ENCODE measurements at places on chromosomes 7 and 10.

DNA sequence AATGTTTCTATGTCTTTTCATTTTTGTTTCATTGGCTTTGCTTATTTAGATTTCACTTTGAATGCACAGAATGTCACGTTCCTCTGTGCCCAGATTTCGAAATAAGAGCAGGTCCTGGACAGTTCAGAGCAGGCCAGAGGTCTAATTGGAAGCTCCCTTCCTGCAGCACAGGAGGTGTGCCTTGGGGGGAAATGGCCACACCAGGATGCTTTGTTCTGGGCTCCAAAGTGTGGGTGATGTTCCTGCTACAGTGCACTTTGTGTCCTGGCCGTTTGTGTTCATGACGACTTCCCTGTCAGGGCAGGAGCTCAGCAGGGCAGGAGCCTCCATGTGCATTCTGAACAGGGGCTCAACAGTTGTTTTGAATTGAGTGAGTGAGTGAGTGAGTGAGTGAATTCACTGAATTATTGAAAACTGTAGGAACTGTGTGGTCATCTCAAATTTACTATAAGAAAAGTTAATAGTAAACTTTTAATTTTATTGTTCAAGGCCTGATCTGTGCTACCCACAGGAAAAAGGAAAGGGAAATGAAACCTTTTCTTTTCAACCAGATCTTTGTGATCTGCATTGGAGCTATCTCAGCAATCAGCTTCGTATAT lies 109.5 kb upstream of the GJD4 start:
- no peak for DNase-seq

DNA sequence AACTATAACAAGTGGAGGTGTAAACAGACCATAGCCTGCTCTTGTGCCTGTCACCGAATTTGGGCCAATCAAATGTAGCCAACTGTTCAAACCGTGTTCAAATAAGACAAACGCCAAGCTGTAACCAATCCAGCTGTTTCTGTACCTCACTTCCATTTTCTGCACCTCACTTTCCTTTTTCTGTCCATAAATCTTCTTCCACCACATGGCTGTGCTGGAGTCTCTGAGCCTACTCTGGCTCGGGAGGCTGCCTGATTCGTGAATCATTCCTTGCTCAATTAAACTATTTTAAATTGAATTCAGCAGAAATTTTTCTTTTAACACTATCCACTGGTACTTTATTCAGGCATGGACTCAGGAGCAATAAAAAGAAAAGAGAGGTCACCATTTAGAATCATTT lies 29.9 kb upstream of the COL1A2 start:
- DNase-seq: no peak

- DNase-seq: no peak
Measured at GRCh38 chr7:66267249-66267648, 62.1 kb downstream of the TPST1 start.

GRCh38 chr10:124660404-124661125 lies 83.6 kb downstream of the FAM53B start:
- DNase-seq: no peak

GRCh38 chr7:73909051-73909941 lies 48.3 kb downstream of the TMEM270 start:
- no peak for DNase-seq

DNA sequence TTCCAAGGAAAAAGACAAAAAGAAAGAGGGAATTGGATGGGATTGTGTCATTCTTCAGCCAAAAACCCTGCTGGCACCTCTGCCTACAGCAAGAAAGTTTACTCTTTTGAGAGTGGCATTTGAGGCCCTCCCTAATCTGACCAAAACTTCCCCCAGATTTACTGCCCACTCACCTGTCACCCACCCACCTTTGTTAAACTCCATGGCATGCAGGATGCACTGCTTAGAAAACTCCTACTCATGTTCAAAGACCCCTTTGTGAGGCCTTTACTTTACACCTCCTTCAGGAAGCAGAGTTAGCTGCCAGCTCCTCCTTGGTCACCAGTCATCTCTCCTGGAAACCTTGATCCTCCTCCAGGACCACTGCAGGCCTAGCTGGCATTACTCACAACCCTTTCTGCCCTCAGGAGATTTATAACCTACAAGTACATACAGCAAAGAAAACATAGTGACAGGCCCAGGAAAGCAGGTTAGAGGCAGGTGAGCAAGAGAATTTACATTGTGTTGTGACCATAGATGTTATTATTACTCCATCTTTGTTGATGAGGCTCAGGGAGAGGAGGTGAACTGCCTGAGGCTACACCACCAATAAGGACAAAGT lies 10.3 kb upstream of the PLAC9 start:
- no peak for DNase-seq

GRCh38 chr10:95356-96115 lies 39.7 kb upstream of the ZMYND11 start:
- no peak for DNase-seq

- no peak for DNase-seq
Measured at GRCh38 chr7:100169147-100169850, 882 bp upstream of the GAL3ST4 start.

DNA sequence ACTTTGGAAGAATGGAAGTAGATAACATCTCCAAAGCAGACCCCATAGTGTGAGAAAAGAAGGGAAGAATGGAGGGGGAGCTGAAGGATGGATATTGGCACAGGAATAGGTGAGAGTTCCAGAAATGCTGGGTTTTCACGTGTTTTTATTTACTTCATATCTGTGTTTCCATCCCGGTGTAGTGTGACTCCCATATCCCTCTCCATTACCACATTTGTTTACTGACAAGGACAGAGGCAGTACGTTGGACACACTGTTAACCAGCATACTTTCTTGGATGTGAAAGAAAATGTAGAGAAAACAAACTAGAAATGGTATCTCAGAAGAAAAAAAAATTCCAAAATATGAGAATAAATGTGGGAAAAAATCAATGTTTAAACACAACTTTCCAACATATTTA lies 124.4 kb upstream of the PFKP start:
- DNase-seq: no peak

- no peak for DNase-seq
Measured at GRCh38 chr10:124325633-124325914, 93.1 kb downstream of the OAT start.

GRCh38 chr10:87541114-87541513 lies 36.4 kb downstream of the MINPP1 start:
- DNase-seq: no peak

GRCh38 chr7:18889436-18889835 lies 228.0 kb downstream of the TWIST1 start:
- DNase-seq: no peak

DNA sequence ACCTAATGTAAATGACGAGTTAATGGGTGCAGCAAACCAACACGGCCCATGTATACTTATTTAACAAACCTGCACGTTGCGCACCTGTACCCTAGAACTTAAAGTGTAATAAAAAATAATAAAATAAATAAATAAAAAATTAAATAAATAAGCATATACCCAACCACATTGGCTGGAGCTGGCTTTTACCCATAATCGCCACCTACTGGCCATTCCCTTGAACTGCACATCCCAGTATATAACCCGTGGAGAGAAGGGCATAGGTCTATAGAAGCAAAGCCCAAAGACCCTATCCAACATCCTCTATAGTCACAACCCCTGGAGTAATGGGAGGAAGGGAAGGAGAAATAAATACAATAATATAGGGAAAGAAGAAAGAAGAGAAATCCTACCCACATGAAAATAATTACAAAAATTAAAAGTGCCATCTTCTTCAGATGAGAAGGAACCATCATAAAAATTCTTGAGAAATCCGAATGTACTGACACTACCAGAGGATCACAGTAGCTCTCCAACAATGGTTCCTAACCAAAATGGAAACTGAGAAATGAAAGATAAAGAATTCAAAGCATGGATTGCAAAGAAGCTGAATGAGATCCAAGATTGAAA lies 65.6 kb downstream of the TWIST1 start:
- DNase-seq: no peak

DNA sequence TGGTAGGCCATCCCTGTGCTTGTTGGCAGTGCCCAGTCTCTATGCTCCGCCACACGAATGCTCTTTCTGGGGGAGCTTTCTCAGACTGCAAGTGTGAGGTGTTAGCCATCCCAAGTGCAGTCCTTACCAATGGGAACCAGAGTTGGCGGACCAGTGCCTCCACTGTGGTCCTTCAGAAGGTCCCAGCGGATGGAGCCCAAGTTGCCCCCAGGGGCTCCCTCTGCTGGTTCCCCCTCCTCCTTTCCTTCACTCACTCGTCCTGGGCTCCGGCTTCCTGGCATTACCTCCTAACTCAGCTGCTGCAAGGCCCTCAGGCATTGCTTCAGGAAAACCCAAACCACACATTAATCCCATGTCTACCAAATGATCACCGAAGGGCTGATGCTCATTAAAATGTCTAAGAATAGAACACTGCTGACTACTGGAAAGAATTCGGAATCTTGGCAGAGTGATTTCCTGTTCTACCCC lies 139.8 kb downstream of the CUBN start:
- DNase-seq: no peak

- DNase-seq: no peak
Measured at GRCh38 chr10:13536674-13537366, 8.0 kb upstream of the BEND7 start.

DNA sequence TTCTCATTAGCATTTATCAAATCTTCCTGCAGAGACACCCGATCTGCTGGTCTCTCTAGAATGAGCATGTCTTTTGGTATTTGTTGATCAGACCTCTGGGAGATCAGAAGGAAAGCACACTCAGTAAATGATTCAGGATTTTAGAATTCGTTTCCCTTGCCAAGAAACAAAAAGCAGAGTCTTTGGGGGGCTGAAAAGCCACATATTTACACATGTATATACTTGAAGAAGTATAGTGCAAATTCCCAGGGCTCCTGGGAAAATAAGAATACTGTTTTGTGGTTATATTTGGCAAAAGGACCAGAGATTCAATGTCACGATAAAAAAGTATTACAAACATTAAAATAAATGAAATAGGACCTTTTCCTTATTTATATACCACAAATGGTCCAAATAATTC lies 100.2 kb downstream of the AGMO start:
- DNase-seq: no peak

DNA sequence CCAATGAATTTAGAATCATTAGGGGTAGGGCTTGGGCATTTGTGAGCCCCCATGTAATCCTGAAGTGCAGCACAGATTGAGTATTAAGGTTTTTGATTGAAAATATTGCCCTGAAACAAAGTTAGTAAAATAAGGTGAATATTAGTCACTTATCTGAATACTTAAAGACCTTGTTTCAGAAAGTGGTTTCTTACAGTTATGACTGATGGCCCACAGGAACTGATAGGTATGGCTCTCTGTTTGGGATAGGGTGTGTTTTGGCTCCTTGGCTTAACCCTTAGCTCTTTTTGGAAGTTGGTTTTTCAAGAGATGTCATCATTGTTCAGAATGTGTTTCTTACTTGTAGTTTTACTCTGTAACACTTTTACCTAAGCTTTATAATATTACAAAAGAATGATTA lies 34.8 kb downstream of the MDFIC start:
- DNase-seq: no peak

DNA sequence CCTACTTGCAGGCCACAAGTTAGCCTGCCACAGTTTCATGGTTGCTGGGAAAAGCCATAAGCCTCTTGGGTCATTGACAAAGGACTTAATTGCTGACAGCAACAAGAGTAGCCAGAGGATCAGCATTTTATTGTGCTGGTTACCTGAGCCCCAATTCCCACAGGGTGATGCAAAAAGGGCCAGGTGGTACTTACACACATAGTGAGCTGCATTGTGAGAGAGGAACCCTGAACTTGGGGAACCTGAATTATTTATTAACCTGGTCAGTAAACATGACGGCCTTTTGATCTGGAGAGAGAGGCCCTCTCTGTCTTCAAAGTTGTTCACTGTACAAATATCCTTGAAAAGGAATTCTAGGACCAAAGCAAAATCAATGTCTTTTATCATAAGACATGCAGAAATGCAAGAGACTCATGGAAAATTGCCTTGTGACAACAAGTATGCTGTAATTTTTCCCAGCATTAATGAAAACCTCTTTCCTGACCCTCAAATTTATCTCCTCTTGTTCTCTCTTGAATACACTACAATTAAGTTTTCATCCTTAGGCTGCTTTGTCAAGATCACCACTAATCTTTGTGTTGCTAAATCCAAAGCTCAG lies 102.9 kb upstream of the PHYHIPL start:
- DNase-seq: no peak

- no peak for DNase-seq
Measured at GRCh38 chr10:127991543-127992255, 84.8 kb downstream of the PTPRE start.

DNA sequence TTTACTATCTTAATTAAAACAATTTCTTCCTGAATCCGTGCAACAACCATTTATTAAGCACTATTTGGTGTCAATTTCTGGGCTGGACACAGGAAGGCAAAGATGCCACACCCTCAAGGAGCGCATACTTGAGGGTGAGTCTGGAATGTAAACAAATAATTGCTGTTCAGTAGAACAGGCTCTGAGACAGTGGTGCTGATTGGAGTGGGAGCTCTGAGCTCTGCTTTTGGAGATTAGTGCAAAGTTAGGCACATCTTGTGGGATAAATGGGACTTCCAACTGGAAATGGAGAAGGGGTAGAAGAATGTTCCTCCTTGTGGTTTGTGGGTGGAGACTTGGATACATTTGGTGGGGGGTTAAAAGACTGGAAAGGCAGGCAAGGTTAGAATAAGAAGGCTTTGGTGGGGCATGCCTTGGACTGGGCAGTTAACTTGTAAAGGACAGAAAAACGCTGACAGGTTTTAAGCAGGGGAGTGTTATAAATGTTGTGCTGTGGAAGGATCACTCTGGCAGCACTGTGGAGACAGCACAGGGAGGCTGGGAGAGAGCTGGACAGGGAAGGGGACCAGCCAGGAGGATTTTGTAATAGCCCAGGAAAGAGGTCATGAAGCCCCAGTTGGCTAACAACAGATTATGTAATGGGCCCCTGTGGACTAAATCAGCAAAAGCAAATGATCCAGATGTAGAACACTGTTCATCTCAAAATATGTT lies 80.7 kb downstream of the ZNF365 start:
- no peak for DNase-seq

- DNase-seq: no peak
Measured at GRCh38 chr7:157430721-157431120, 93.9 kb downstream of the DNAJB6 start.

GRCh38 chr10:71372882-71373495 lies 23.7 kb upstream of the CDH23 start:
- no peak for DNase-seq

GRCh38 chr7:69833964-69834363 lies 235.7 kb downstream of the AUTS2 start:
- no peak for DNase-seq

DNA sequence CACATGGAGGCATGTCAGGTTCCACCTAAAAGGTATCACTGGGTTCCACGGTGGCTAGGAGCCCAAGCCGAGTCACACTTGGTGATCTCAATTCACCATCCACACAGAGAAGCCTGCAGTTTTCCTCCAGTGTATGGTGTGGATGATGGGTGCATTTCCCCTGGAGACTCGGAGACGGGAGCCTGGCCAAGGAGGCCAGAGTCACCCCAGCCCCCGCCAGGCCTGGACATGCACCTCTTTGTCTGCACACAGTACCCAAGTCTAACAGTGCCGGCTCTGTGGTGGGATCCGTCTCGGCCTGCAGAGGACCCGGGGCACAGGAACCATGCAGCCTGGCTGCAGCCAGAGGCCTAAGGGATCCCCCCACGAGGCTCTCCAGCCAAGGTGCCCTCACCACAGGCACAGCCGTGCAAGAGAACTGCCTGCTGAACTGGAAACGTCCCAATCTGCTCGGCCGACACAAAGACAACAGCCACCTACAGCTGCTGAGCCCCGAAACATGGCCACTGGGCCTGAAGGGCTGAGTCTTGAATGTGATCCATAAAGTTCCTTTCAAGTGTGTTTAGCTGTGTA lies 75.2 kb downstream of the DIP2C start:
- no peak for DNase-seq

Data from posterior cingulate gyrus (tissue), 11 donors.